ENCODE measurements at places on chromosomes 11 and 22.

DNA sequence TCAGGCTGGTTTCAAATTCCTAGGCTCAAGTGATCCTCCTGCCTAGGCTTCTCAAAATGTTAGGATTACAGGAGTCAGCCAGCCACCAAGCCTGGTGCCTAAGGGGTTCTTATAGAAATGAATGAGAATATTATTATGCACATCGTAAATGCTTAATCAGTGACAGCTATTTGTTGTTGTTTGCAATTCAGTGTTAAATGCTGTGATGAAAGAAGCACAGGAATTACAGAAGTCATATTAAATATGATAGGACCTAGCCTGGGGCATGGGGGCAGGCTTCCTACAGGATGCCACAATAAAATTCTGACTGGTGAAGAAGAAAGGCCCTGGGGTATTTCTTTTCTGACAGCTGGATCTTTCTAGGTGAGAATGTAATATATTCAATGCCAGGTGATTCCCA is 13.9 kb upstream of the PATZ1 start:
- DNase-seq: no peak

DNA sequence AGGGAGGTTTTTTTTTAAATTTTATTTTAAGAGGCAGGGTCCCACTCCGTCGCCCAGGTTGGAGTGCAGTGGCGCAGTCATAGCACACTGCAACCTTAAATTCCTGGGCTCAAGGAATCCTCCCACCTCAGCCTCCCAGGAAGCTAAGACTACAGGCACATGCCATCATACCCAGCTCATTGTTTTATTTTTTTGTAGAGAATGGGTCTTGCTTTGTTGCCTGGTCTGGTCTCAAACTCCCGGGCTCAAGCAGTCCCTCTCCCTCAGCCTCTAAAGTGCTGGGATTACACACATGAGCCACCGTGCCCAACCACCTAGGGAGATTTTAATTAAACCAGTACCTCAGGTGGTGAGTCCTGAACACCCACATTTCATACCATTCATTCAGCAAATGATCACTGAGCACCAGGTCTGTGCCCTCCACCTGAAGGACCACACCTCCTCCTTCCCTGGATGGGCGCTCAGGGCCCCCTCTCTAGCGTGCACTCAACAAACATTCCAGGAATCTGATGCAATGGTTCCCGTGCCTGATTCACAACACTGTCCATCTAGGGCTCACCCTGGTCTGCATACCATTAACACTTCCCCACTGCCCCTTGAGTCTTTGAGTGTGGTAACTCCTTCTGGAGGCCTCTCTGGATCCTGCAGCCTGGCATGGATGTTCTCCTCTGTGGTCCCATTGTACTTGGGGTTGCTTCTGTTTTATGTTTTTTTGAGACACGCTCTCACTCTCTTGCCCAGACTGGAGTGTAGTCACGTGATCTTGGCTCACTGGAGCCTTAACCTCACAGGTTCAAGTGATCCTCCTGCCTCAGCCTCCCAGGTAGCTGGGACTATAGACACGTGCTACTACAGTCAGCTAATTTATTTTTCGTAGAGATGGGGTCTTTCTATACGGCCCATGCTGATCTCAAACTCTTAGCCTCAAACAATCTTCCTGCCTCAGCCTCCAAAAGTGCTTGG is 9.6 kb upstream of the MYH9 start:
- DNase-seq: no peak

DNA sequence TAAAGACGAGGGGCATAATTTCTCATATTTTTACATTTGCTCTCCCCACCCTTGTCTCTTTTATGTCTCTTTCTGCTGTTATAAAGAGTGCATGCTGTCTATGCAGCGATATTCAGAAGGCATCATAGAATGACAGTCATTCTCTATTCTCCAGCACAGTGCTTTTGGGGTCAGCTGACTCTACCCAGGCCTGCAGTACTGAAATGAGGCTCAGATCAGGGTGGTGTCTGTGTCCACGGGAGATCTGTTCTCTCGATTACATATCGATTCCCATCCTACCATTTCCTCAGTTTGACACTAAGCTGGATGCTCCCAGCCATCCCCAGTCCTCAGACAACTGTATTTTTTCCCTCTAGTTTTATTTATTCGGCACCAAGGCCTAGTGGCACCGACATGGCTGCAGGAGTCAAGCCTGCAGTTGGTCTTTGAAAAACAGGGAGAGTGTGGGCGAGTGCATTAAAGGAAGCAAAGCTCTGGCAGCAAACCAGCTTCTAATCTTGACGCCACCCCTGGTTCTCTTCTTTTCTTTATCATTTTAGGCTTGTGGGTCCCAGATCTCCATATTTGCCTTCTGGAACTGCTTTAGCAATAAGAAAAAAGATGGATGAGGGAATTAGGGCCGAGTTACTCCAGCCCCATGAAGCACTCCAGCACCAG is 71.6 kb upstream of the PICALM start:
- no peak for DNase-seq

DNA sequence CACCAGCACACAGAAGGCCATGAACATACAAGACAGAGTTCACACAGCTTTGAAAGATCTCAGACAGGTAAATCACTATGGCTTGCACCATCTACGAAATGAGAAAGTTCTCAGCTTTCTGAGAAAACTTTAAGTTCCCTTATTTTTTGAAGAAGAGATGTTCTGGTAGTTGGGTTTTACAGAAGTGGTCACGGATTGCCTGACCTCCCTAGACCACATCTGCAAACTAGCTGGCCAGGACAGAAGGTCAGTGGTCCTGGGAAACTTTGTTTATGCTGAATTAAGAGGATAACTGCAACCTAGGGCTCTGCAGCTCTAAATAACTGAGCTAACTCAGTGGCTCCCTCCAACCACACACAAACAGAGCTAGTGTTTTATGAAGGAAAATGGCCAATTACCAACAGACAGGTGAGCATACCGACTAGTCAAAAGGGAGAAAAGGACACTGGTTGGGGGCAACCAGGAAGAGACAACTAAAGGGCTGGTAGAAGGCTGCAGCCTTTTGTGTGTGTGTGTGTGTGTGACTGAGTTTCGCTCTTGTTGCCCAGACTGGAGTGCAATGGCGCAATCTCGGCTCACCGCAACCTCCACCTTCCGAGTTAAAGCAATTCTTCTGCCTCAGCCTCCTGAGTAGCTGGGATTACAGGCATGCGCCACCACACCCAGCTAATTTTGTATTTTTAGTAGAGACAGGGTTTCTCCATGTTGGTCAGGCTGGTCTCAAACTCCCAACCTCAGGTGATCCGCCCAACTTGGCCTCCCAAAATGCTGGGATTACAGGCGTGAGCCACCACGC is 8.5 kb upstream of the SCN2B start:
- no peak for DNase-seq

GRCh38 chr22:43843783-43844530 is 18.4 kb downstream of the SULT4A1 start:
- no peak for DNase-seq

GRCh38 chr22:27836181-27836580 is 34.6 kb upstream of the MN1 start:
- no peak for DNase-seq

DNA sequence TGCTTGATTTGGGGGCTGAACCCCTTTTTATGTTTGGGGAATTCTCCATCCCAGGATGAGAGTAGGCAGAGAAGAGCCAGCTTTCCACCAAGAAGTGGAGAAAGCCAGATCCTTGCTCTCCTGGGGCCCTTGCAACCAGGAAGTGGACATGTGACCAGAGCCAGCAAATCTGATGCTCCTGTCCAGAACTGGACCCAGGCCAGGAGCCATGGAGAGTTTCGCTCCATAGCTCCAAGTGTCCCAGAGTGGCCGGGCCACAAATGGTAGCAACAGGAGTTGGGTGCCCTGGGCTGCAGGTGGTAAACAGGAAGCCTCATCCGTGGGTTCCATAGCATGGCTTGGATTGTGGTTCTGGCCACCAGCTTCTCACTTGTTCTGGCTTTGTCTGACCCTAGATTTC is 93.9 kb upstream of the CD82 start:
- DNase-seq: no peak

DNA sequence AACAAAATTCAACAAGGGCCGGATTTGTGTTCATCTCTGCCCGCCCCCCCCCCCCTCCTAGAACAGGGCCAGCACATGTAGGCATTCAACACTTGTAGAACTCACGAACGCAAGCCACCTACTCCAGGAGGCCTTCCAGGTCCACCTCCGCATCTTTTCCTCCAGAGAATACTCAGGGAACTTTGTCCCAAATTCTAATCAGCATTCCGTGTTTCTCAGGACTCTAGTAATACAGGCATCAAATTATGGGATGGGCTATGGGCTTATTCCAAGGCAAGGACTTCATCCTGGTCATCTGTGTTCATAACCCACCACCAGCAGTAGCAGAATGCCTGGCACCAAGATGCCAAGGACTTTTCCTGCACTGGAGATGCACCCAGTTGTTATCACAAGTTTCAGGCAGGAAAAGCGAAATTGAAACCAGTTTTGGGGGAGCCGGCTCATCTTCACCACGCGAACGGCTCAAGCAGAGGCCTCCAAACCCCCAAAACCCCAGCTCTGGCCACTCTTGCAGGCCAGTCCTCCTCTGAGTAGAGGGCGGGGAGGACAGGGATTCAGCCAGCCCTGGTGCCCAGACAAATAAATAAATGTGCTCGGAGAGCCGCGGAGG is 462 bp downstream of the UBE2L6 start:
- peak; percentile 39 for DNase-seq
